ENCODE measurements at places on chromosomes 7 and 10. TPM values are rescaled to one million over a fixed set of nuclear protein-coding genes. Genes with fewer than 3 reads are reported as not detected.

NPY gene
- total RNA-seq, result not detected

PHYH gene
- 37.2 TPM for total RNA-seq

GRCh38 chr10:34826857-34827766 lies 12.0 kb upstream of the PARD3 start:
- no peak overlapping the region for H3K27ac ChIP-seq
- DNase-seq, result no peak
- peaks cover 9% of the 10 kb centered on the region for H3K4me1 ChIP-seq
- H3K4me3 ChIP-seq, result no peak overlapping the region

DNA sequence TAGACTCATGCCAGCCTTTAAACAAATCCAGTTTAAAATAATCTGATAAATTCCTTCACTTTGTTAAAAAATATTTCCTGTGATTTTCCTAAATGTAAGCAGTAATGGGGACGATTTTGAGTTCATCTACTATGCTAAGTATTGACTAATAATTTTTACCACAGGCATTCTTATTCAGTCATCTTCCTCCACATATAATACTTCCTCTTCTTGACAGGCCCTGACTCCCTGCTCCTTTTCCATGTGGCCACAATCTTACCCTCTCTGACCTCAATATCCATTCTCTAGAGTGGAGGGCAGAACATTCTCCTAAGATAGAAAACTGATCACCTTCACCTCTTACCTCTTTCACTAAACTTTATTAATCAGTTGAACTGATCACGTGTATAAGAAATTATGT lies 7.8 kb downstream of the DNAJC2 start:
- no peak overlapping the region for H3K4me3 ChIP-seq
- no peak for DNase-seq
- H3K4me1 ChIP-seq, result no peaks in the 10 kb centered on the region
- no peak overlapping the region for H3K27ac ChIP-seq

GRCh38 chr7:107167483-107168232 lies 1.1 kb upstream of the HBP1 start:
- H3K27me3 ChIP-seq, result no peaks in the 10 kb centered on the region
- H3K36me3 ChIP-seq, result no peaks in the 10 kb centered on the region
- peak overlapping the region; percentile 89 for H3K4me3 ChIP-seq
- DNase-seq, result no peak
- H3K4me1 ChIP-seq, result no peaks in the 10 kb centered on the region

GRCh38 chr10:59553162-59553900 lies 156.3 kb downstream of the SLC16A9 start:
- no peaks in the 10 kb centered on the region for H3K27me3 ChIP-seq
- H3K4me3 ChIP-seq, result no peak overlapping the region
- no peak for DNase-seq
- no peaks in the 10 kb centered on the region for H3K36me3 ChIP-seq
- no peak overlapping the region for H3K27ac ChIP-seq

DNA sequence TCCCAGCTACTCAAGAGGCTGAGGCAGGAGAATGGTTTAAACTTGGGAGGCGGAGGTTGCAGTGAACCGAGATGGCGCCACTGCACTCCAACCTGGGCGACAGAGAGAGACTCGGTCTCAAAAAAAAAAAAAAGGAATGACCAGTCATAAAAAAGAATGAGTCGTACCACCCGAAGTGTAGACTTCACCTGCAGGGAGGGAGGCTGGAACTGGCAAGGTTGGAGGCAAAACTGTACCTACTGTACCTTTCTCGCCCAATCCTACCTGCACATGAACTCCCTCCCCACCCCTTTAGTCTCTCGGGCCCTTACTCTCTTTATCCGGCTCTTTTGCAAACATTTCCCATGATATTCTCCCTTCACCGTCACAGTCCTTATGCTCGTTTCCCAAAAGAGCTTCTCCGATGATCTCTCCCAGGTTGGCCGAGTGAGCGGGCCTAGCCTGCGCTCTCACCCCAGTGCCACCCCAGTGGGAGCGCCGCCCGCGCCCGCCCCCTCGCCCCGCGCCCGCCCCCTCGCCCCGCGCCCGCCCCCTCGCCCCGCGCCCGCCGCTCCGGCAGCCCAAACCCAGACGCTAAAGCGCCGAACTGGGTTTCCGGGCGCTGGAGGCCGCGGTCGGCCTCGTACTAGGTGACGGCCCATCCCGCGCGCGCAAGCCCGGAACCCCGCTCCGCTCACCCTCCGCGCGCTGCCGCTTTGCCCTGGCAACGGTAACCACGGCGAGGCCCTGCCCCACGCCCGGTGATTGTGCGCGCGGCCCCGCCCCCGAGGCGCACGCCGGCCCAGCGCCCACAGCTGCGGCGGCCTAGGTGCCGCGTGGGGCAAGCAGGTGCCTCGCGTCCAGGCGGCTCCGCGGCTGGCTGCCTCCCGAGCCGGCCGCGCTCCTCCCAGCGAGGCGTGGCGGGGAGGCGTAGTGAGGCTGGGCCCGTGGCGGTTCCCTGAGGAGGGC lies at the start of gene SMKR1:
Gene SMKR1, plus strand, starts transcription at position 772 of the 948 bp plus-strand sequence. CDS start 294 bp downstream, outside the sequence.
- peak; percentile 83 for DNase-seq
- no peaks in the 10 kb centered on the region for H3K4me1 ChIP-seq
- no peak within 1 kb of the TSS for H3K27ac ChIP-seq
- peaks cover 29% of the 10 kb centered on the region for H3K27me3 ChIP-seq
- H3K4me3 ChIP-seq, result peak within 1 kb of the TSS; percentile 80

DNA sequence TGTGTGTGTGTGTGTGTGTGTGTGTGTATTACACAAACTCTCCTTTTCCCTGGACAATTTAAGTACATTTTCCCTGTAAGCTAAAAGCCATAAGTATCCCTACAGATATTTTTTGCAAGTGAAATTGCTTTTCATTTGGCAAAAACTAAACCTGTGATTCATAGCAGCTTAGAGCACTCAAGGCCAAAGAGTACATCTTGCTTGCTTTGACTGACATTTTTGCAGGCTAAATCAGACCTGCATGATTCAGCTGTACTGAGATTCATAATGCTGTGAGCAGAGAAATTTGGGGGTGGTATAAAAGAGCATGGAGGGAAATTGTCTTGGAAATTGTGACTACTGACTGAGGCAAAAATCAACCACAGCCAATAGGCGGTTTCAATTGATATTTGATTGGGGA lies 500.4 kb downstream of the GFRA1 start:
- H3K27me3 ChIP-seq, result no peaks in the 10 kb centered on the region
- no peaks in the 10 kb centered on the region for H3K4me1 ChIP-seq
- no peak for DNase-seq
- no peak overlapping the region for H3K27ac ChIP-seq
- H3K4me3 ChIP-seq, result no peak overlapping the region

GRCh38 chr7:55235801-55236200 lies 129.3 kb upstream of the LANCL2 start:
- no peak overlapping the region for H3K27ac ChIP-seq
- no peak overlapping the region for H3K4me3 ChIP-seq
- H3K36me3 ChIP-seq, result no peaks in the 10 kb centered on the region
- no peaks in the 10 kb centered on the region for H3K4me1 ChIP-seq
- no peaks in the 10 kb centered on the region for H3K27me3 ChIP-seq

DNA sequence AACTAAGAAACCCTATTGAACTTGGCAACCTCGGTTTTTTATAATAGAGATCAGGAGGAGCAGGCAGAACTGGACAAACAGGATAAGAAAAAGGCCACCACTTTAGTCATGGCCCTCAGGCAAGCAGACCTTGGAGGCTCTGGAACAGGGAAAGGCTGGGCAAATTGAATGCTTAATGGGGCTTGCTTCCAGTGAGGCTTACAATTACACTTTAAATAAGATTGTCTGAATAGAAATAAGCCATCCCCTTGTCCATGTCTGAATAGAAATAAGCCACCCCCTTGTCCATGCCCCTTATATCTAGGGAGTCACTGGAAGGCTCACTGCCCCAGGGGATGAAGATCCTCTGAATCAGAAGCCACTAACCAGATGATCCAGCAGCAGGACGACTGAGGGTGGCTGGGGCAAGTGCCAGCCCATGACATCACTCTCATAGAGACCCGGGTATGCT lies 40.6 kb downstream of the AKR1B15 start:
- H3K27ac ChIP-seq, result no peak overlapping the region
- no peaks in the 10 kb centered on the region for H3K27me3 ChIP-seq
- H3K4me3 ChIP-seq, result no peak overlapping the region
- H3K4me1 ChIP-seq, result no peaks in the 10 kb centered on the region
- no peaks in the 10 kb centered on the region for H3K36me3 ChIP-seq
- no peak for DNase-seq

GRCh38 chr7:34042406-34042805 lies 137.1 kb downstream of the BMPER start:
- DNase-seq, result no peak
- no peak overlapping the region for H3K27ac ChIP-seq
- H3K36me3 ChIP-seq, result no peaks in the 10 kb centered on the region
- H3K4me3 ChIP-seq, result no peak overlapping the region

DNA sequence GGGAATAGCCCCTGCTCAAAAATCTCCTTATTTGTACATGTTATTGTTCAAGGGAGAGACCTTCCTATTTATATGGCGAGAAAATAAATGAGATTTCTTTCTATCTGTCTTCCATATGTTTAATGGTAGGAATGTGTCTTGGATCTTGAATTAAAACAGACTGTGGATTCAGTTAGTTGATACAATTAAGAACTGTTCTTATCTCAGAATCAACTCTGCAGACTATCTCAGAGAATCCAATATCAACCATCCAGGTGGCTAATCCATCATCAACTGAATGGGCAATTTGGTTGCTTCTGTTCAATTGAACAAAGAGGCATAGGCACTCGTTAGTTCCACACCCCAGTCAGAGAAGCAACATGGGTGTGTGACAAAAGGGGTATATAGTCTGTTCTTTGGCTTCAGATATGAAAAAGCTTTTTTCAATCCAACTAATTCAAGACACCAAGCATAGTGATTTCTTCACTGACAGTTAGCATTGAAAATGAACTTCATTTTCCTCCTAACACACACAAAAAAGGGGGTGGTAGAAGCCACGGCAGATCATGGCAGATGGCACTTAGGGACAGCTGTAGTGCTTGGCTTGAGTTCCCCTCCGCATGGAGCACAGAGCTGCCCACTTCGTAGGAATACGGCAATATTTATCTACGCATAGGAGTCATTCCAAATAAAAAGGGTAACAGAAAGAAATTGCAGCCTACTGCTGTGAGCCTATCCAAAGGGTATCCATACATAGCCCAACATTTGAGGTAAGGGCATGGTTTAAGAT lies 135.9 kb downstream of the KIAA1217 start:
- H3K36me3 ChIP-seq, result no peaks in the 10 kb centered on the region
- no peaks in the 10 kb centered on the region for H3K27me3 ChIP-seq
- peak overlapping the region; percentile 2 for H3K4me3 ChIP-seq
- no peak for DNase-seq

GRCh38 chr10:110337906-110338305 lies 33.2 kb upstream of the SMNDC1 start:
- no peak overlapping the region for H3K4me3 ChIP-seq
- H3K27ac ChIP-seq, result no peak overlapping the region
- no peaks in the 10 kb centered on the region for H3K4me1 ChIP-seq
- H3K27me3 ChIP-seq, result no peaks in the 10 kb centered on the region
- H3K36me3 ChIP-seq, result no peaks in the 10 kb centered on the region
- peak; percentile 11 for DNase-seq

- no peak overlapping the region for H3K4me3 ChIP-seq
- no peak for DNase-seq
- no peaks in the 10 kb centered on the region for H3K27me3 ChIP-seq
- H3K27ac ChIP-seq, result no peak overlapping the region
- H3K4me1 ChIP-seq, result no peaks in the 10 kb centered on the region
Measured at GRCh38 chr10:98312349-98312748, 44.4 kb upstream of the LOXL4 start.

DNA sequence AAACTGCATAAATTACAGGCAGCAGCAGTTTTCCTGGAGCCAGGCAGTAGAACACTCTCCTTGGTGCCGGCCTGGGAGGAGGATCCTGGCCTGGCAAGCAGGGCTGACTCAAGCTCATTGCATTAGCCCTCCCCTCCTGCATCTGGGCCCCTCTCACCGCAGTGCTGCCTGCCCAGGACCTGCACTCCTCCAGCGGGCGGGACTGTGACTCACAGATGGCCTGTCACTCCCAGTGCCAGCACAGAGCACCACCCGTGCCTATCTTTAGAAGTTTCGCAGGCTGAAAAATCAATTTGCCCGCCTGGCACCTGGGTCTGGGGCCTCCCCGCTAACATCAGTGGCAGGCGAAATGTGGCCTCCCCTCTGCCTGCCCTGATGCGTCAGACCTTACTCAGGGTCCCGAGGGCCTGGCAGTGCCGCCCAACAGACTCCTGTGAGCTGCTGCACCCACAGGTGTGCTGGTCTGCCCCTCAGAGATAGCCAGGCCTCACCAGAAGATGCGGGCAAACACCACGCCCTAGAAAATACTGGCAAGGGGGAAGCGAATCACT lies 123.8 kb downstream of the KCNMA1 start:
- H3K36me3 ChIP-seq, result no peaks in the 10 kb centered on the region
- H3K27me3 ChIP-seq, result no peaks in the 10 kb centered on the region
- peak; percentile 78 for DNase-seq
- H3K27ac ChIP-seq, result peak overlapping the region; percentile 47
- H3K4me3 ChIP-seq, result no peak overlapping the region

- no peaks in the 10 kb centered on the region for H3K27me3 ChIP-seq
- no peaks in the 10 kb centered on the region for H3K36me3 ChIP-seq
- H3K27ac ChIP-seq, result no peak overlapping the region
- no peaks in the 10 kb centered on the region for H3K4me1 ChIP-seq
- no peak overlapping the region for H3K4me3 ChIP-seq
Measured at GRCh38 chr10:60197206-60197605, 192.5 kb downstream of the ANK3 start.

DNA sequence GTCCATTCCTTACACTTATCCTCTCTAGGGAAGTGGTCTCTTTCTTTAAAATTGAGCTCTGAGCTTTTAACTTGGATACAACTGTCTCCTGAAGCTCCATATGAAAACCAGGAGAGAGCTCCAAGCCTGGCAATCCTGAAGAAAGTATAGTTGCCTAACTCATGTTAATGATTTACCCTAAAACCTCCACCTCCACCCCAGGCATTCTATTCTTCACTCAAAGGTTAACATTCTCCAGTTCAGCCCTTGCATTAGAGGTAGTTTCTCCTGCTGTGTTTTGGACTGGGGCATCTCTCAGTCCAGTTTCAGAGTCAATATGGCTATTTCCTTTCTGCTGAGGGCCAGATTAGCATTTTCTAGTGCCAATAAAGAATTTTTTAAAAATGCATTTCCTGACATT lies 195.5 kb downstream of the SLC25A13 start:
- H3K27ac ChIP-seq, result no peak overlapping the region
- H3K4me3 ChIP-seq, result peak overlapping the region; percentile 66
- peaks cover 26% of the 10 kb centered on the region for H3K4me1 ChIP-seq
- no peaks in the 10 kb centered on the region for H3K27me3 ChIP-seq
- DNase-seq, result no peak

DNA sequence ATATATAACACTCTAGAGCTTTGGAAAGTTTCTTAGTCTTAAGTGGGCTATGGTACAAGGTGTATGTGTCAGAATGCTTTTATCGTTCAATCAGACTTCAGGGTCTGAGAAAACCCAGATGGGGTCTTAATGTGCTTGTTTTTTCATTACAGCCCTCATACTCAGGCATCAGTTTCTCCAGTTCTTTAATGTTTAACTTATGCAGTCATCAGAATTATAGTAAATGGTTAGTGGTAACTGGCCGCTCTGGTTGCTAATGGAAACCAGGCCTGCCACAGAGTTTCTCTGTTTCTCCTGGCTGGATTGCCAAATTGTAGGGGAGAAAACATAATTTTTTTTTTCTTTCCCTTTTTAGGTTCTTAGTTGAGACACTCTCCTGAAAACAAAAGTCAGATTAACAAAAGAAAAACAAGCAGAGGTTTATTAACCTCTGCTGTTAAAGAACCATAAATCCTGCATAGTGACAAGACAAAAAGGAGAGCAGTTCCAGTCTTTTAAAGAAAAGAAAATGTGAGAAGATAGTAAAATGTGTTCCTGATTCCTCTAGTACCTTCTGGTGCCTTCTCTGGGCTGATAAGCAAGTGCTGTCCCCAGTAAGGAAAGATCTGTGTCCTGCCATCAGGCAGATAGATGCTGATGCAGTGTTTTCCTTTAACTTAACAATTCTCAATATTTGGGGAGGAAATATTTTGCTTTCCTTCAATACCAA lies 21.5 kb upstream of the GHITM start:
- H3K4me3 ChIP-seq, result peak overlapping the region; percentile 17
- no peaks in the 10 kb centered on the region for H3K4me1 ChIP-seq
- H3K36me3 ChIP-seq, result no peaks in the 10 kb centered on the region
- H3K27me3 ChIP-seq, result no peaks in the 10 kb centered on the region
- DNase-seq, result no peak
